ENCODE measurements at places on chromosomes 12 and 14.

- DNase-seq: no peak
Measured at GRCh38 chr12:57138526-57139272, 8.7 kb downstream of the LRP1-AS start.

DNA sequence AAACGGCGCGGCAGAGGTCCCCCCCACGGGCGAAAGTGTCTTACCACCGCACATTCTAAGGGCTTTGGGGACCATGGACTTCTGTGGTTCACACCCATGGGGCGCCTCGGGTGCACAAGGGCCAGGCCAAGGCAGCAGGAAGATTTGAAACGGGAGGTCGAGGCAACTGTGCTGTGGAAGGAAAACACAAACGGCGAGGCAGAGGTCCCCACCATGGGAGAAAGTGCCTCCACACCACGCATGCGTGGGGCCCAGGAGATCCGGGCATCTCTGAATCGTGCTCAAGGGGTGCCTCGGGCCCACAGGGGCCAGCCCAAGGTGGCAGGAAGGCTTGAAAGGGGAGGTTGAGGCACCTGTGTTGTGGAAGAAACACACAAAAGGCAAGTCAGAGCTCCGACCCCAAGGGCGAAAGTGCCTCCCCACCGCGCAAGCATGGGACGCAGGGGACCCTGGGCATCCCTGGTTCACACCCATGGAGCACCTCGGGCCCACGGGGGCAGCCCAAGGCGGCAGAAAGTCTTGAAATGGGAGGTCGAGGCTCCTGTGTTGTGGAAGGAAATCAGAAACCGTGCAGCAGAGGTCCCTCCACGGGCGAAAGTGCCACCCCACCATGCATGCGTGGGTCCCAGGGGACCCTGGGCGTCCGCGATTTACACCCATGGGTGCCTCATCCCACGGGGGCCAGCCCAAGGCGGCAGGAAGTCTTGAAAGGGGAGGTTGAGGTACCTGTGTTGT is 371.0 kb downstream of the ALG10 start:
- no peak for DNase-seq

GRCh38 chr12:115002434-115002833 is 318.5 kb upstream of the TBX3 start:
- no peak for DNase-seq

GRCh38 chr14:75978249-75978731 is 3.5 kb downstream of the TGFB3 start:
- no peak for DNase-seq

GRCh38 chr12:29945904-29946303 is 162.2 kb upstream of the TMTC1 start:
- no peak for DNase-seq

Data from effector memory CD4-positive, alpha-beta T cell (primary cell).